Neural progenitor cell (in vitro differentiated cells): ENCODE measurements at places on chromosomes 2 and 18.

GRCh38 chr18:12589448-12589847 is 68.5 kb downstream of the SPIRE1 start:
- no peak overlapping the region for H3K27ac ChIP-seq
- DNase-seq = no peak
- no peaks in the 10 kb centered on the region for H3K4me1 ChIP-seq
- no peaks in the 10 kb centered on the region for H3K36me3 ChIP-seq
- no peaks in the 10 kb centered on the region for H3K27me3 ChIP-seq

DNA sequence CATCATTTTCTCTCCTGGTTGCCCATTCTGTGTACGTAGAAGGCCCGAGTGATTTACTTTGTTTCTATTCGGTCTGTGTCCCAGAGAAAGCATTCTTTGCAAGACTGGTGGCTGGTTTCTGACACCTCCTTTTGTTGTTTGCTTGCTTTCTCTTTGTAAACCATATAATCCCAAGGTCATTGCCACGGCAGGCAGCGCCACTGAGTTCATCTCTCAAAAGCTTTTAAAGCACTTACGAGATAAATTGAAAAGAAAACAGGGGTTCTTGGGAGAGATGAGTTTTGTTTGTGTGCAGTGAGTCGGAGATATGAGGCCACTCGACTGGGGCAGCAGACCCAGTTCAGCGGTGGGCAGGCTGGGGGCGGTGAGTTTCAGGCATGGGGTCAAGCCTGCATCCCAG is 137.6 kb downstream of the NCK2 start:
- H3K27me3 ChIP-seq = no peaks in the 10 kb centered on the region

DNA sequence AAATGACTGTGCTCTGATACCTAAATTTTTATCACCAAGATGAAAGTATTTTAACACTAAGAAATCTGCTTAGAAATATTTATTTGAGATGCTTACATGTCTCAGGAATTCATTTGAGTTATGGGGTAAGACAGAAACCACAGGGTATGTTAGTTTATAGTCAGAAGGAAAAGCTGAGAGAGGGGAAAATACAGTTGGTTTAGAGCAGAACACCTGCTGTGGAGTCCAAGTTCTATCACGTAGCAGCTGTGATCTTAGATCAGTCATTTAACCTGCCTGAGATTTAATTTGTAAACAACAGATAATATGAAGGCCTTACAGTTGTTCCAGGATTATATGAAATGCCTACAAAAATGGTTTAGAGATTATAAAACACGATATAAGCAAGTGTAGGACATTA is 29.0 kb downstream of the PDE6D start:
- no peaks in the 10 kb centered on the region for H3K4me1 ChIP-seq
- no peaks in the 10 kb centered on the region for H3K36me3 ChIP-seq
- no peak overlapping the region for H3K27ac ChIP-seq

DNA sequence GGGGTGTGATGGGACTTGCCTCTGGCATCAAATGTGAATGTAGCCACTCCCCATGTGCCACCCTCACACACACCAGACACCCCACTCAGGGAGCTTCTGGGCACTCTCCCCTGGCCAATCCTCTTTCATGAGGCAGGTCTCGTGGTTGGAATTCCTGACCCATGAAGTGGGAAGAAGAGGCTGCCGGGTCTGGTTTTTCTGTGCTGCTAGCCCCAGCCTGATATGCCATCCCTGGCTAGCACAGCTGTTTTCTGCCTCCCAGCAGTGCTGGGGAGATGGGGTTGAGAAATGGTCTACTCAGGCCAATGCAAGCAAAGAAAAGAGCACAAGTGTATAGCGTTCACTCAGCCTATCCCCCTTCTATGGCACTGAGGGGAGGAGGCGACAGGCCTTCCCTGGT is 1.2 kb upstream of the C2orf72 start:
- peaks cover 89% of the 10 kb centered on the region for H3K27me3 ChIP-seq
- no peak overlapping the region for H3K4me3 ChIP-seq
- no peak for DNase-seq

- no peak overlapping the region for H3K27ac ChIP-seq
- H3K36me3 ChIP-seq = no peaks in the 10 kb centered on the region
- H3K27me3 ChIP-seq = no peaks in the 10 kb centered on the region
- no peaks in the 10 kb centered on the region for H3K4me1 ChIP-seq
- no peak overlapping the region for H3K4me3 ChIP-seq
- no peak for DNase-seq
Observed at GRCh38 chr2:180507028-180507427, 473.4 kb upstream of the UBE2E3 start.

GRCh38 chr2:157470321-157470720 is 26.4 kb upstream of the CYTIP start:
- H3K4me3 ChIP-seq = no peak overlapping the region
- no peak overlapping the region for H3K27ac ChIP-seq
- no peaks in the 10 kb centered on the region for H3K4me1 ChIP-seq
- H3K27me3 ChIP-seq = no peaks in the 10 kb centered on the region
- H3K36me3 ChIP-seq = no peaks in the 10 kb centered on the region

- H3K4me3 ChIP-seq = no peak overlapping the region
- H3K27ac ChIP-seq = no peak overlapping the region
- H3K27me3 ChIP-seq = no peaks in the 10 kb centered on the region
Observed at GRCh38 chr2:133651861-133652260, 83.6 kb upstream of the NCKAP5 start.

GRCh38 chr18:25289001-25289631 is 62.9 kb downstream of the ZNF521 start:
- H3K36me3 ChIP-seq = peaks cover 4% of the 10 kb centered on the region
- peaks cover 49% of the 10 kb centered on the region for H3K4me1 ChIP-seq
- H3K4me3 ChIP-seq = no peak overlapping the region
- DNase-seq = no peak

DNA sequence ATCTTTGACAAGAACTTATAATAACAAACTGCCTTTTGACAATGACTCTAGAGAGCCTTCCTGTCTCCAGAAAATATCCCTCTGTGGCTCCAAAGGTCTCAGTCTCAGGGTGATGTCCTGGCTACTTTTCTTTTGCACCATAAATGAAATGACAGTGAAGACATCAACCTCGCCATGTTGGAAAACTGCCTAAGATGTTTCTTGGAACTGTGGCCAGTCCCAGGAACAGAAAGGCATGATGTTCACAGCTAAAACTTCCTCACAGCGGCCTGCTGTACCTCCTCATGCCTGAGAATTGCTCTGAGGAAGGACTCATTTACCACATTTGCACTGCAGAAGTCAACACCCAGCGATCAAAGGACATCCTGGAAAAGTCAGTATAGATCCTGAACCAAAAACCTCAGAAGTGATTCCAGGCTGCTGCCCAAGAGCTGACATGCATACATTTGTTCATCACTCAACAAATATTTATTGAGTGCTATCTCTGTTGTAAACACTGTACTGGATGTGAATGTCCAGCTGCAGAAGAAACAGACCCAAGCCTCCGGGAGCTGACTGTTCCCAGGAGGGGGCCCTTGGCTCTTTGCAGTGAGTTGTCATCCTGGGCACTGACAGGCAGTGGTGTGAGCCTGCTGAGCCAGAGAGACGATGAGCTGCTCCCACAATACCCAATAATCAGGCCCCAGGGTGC is 64.3 kb upstream of the ACSL3 start:
- H3K36me3 ChIP-seq = no peaks in the 10 kb centered on the region
- no peak overlapping the region for H3K27ac ChIP-seq
- peaks cover 8% of the 10 kb centered on the region for H3K4me1 ChIP-seq
- no peak overlapping the region for H3K4me3 ChIP-seq
- peaks cover 20% of the 10 kb centered on the region for H3K27me3 ChIP-seq
- DNase-seq = peak; percentile 31

GRCh38 chr2:233803292-233803911 is 25.3 kb downstream of the MROH2A start:
- H3K27ac ChIP-seq = no peak overlapping the region
- no peaks in the 10 kb centered on the region for H3K27me3 ChIP-seq
- H3K36me3 ChIP-seq = no peaks in the 10 kb centered on the region
- no peak overlapping the region for H3K4me3 ChIP-seq
- H3K4me1 ChIP-seq = no peaks in the 10 kb centered on the region

- H3K4me1 ChIP-seq = no peaks in the 10 kb centered on the region
- no peaks in the 10 kb centered on the region for H3K27me3 ChIP-seq
- no peak for DNase-seq
- H3K36me3 ChIP-seq = no peaks in the 10 kb centered on the region
Observed at GRCh38 chr2:44071454-44072046, 75.8 kb upstream of the LRPPRC start.

- H3K27me3 ChIP-seq = no peaks in the 10 kb centered on the region
- no peak for DNase-seq
- no peak overlapping the region for H3K4me3 ChIP-seq
- no peaks in the 10 kb centered on the region for H3K36me3 ChIP-seq
- no peaks in the 10 kb centered on the region for H3K4me1 ChIP-seq
Observed at GRCh38 chr2:172900871-172901270, 165.2 kb downstream of the RAPGEF4 start.

DNA sequence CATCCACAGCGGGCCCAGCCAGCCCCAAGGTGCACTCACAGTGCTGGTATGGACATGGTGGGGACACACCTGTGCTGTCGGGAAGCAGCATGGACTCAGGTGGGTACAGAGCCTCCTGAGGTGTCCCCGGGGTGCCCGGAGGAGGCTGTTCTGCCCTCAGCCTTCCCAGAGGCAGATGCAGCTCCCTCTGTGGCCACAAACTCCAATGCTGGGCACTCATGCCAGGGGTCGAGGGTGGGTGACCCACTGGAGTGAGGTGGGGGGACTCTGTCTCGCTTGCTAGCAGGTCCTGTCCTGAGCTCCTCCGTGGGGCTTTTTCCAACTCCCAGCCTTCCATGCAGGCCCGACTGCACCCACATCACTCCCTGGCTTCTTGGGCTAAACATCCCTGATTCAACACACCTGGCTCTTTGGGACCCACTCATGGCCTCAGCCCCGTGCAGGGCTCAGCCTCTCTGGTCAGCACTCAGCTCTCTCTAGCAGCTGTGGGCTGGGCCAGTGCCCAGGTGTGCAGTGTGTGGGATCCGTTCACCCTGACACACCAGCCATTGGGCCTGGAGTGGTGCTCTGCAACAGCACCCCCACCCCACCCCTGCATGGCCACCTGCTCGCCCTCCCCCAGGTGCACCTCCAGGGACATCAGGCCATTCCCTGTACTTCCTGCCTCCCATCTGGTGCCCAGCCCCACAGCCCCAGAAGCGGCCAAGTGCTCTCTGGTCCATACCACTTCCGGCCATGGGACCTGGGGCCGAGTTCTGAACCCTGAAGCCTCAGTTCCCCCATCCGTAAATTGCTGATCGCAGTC is 16.0 kb downstream of the RAMP1 start:
- H3K4me1 ChIP-seq = peaks cover 9% of the 10 kb centered on the region
- H3K27ac ChIP-seq = no peak overlapping the region
- no peak overlapping the region for H3K4me3 ChIP-seq
- H3K27me3 ChIP-seq = no peaks in the 10 kb centered on the region
- DNase-seq = no peak
- H3K36me3 ChIP-seq = no peaks in the 10 kb centered on the region

DNA sequence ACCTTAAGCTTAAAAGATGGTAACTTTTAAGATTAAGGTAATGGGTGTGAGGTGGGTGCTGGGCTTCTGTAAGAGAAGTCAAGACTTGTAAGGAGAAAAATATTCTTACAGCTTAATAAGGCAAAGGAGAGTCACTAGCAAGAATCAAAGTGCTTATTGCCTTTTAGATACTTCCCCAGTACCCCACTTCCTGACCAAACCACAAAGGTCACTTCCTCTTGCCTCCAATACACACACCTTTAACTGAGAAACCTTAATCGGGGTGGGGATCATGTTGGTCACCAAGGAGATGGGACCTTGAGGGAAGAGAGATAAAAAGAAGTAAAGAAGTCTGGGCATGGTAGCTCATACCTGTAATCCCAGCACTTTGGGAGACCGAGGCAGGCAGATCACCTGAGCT is 10.6 kb upstream of the ATG16L1 start:
- DNase-seq = no peak
- no peaks in the 10 kb centered on the region for H3K27me3 ChIP-seq
- H3K27ac ChIP-seq = no peak overlapping the region
- H3K36me3 ChIP-seq = no peaks in the 10 kb centered on the region

DNA sequence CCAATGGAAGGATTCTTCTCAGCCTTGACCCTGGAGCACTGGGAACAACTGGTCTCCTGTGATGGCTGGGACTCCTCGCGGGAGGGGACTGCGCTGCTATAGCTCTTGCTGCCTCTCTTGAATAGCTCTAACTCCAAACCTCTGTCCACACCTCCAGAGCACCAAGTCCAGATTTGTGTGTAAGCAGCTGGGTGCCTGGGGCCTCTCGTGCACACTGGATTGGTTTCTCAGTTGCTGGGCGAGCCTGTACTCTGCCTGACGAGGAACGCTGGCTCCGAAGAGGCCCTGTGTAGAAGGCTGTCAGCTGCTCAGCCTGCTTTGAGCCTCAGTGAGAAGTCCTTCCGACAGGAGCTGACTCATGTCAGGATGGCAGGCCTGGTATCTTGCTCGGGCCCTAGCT is 28.8 kb downstream of the LIPG start:
- peaks cover 2% of the 10 kb centered on the region for H3K4me1 ChIP-seq
- no peaks in the 10 kb centered on the region for H3K36me3 ChIP-seq
- no peak overlapping the region for H3K27ac ChIP-seq
- no peak for DNase-seq

GRCh38 chr18:47323158-47323557 is 71.7 kb upstream of the SKOR2 start:
- H3K27me3 ChIP-seq = no peaks in the 10 kb centered on the region
- no peaks in the 10 kb centered on the region for H3K4me1 ChIP-seq
- no peak overlapping the region for H3K4me3 ChIP-seq
- no peak for DNase-seq

DNA sequence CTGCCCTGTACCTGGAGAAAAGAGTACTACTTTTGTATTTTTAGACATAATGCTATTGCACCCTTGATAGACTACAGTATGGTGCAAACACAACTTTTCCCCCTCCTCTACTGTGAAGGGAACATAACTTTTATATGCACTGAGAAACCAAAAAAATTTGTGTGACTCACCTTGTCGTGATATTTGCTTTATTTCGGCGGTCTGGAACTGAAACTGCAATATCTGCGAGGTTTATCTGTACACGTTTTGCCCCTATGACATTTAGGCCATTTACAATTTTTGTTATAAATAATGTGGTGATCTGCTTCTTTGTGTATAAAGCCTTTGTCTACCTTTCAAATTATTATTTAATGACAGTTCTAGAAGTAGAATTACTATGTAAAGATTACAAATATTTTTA is 34.4 kb upstream of the AAK1 start:
- DNase-seq = no peak
- no peaks in the 10 kb centered on the region for H3K36me3 ChIP-seq
- H3K4me1 ChIP-seq = no peaks in the 10 kb centered on the region
- H3K27ac ChIP-seq = no peak overlapping the region
- no peak overlapping the region for H3K4me3 ChIP-seq
- no peaks in the 10 kb centered on the region for H3K27me3 ChIP-seq

DNA sequence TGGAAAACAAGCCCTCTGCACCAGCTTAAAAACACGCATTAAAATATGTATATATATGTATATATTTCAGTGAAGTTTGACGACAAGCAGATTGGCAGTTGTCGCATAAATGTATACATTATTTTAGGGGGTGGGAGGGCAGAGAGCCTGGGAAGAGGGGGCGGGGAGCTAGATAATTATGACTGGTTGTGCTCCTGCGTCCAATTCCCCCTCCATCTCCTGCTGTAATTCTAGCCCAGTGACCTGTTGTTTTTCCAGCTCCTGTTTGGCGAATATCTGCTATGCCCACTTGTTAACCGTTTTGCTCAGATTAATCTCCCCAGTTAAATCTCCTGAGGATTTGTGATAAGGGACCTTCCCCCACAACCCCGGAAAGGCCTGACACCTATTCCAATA is 656 bp downstream of the UNC80 start:
- H3K4me3 ChIP-seq = peak overlapping the region; percentile 78
- no peaks in the 10 kb centered on the region for H3K4me1 ChIP-seq
- H3K27ac ChIP-seq = no peak overlapping the region
- no peaks in the 10 kb centered on the region for H3K36me3 ChIP-seq
